Cerebellar nuclear complex (tissue), 1 donor: ENCODE measurements at places on chromosomes 11 and 22.

DNA sequence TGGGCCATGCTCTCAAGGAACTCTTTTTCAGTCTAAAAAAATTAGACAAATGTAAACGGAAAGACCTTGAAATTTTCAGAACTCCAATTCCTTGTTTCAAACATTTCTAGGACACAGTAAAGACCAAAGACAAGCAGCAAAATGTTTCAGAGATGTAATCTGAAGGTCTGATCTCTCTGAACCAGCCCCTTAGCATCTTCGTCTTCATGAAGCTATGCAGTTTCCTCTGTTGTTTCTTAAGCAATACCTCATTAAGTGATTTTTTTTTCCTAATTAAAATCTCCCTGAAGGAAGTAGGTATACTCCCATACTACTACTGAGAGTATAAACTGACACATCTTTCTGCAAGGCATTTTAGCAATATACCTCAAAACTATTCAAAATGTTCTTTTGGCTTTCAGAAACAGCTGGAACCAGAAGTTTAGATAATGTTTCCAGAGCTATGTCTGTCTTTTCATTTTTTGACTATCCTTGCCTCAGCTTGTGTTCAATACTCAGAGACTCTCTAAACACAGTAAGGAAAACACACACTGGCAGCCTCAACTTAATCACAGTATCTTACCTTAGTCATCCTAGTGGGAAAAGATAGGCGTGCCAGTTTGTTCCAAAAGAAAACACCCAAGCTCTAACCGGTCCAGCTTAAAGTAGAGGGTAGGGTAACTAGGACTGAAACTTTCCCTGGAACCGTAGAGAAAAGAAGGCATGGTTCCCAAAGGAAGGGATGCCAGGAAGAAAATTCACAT lies 25.1 kb downstream of the SBF2 start:
- DNase-seq = no peak

DNA sequence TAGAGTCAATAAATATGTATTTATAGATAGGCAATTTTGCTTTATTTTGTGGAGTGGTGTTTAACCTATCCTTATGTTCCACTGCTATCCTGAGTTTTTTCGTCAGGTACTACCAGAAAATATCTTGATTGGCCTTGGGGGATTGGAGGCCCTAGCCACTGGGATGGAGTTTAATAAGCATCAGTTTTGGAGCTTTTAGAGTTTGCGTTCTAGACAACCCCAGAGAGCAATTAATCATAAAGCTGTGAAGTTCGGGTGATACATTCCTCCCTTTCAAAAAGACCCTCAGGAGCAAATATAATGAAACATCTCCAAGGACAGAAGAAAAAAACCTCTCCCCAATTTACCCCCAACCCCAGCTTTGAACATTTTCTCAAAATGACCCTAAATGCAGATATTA lies at the start of gene OR5A1:
OR5A1 (plus strand) TSS at position 301 of the 400 bp plus-strand sequence. CDS start 6,700 bp downstream, outside the sequence.
- no peak for DNase-seq

- DNase-seq = no peak
Measured at GRCh38 chr22:28670756-28671155, 8.9 kb downstream of the TTC28 start.

GRCh38 chr11:130403271-130403804 lies 25.1 kb downstream of the ADAMTS8 start:
- DNase-seq = no peak

DNA sequence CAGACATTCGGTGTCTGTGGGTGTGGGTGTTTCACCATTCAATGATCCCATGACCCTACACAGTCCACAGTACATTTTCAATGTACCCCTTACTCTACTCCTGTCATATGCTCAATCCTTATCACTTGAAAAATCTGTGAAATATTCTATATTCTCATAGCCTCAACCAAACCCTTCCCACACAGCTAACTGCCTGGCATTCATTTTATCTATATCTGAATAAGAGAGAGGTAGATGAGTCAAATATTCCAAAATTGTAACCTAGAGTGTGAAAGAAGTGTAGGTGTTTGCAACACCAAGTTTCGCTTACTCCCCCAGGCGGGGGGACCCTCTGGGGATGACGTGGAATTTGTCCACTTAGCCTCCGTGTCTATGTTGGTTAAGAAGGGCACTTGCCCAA lies 354.8 kb downstream of the ETS1 start:
- no peak for DNase-seq

DNA sequence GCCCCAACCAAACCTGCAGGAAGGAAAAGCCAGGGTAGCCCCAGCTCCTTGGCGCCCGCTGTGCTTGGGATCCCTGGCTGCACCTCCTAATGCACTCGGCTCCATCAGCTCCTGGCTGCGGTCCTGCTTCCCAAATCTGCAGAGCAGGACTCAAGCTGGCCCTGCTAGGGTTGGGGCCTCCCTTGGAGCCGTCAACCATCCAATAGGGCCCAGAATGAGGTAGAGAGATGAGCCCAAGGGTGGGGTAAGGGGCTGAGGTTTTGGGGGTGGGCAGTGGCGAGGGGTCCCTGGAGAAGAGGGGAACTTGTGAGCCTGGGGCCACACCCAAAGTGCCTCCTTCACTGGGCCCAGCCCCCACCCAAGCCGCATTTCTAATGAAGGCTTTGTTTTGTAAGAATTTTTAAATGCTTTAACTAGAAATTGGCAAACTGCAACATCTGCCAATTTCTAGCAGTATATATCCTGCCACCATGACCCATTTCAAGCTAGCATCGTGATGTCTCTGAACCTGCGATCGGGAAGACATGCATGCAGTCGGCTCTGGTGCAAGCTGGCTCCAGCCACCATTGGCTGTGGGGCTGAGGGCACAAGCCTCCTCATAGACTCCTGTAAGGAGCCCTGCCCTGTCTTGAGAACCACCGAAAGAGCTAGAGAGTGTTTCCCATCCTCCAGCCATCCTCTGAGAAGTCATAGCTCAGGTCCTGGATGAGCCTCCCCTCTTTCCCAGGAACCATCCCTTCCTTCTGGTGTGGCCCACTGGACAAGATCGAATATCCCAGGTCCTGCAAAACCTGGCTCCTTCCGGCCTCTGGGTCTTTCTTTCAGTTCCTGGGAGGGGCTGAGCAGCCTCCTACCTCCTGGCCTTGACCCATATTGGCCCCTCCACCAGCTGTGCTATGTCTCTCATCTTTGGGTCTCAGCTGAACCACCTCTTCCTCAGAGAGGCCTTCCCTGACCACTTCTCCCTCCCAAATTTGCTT lies 15.5 kb downstream of the C1QTNF6 start:
- DNase-seq = no peak

- no peak for DNase-seq
Measured at GRCh38 chr11:50186146-50186545, 153.5 kb downstream of the OR4C45 start.

GRCh38 chr11:44017443-44018126 lies 30.2 kb upstream of the ACCSL start:
- no peak for DNase-seq

GRCh38 chr11:61437496-61437895 lies 7.6 kb downstream of the SDHAF2 start:
- no peak for DNase-seq

- no peak for DNase-seq
Measured at GRCh38 chr22:24514241-24515026, 19.3 kb downstream of the UPB1 start.

DNA sequence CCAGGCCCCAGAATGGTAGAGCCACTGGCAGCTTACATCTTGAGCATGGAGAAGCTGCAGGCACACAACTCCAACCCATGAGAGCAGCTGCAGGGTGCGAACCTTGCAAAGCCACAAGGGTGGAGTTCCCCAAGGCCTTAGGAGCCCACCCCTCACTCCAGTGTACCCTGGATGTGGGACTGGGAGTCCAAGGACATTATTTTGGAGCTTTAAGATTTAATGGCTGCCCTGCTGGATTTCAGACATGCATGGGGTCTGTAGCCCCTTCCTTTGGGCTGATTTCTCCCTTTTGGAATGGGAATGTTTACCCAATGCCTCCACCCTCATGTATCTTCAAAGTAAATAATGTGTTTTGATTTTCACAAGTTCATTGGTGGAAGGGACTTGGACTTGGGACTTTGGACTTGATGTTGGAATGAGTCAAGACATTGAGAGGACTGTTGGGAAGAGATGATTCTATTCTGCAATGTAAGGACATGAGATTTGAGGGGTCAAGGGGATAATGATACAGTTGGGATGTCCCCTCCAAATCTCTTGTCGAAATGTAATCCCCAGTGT lies 1.1 kb upstream of the KRTAP5-7 start:
- DNase-seq = no peak

DNA sequence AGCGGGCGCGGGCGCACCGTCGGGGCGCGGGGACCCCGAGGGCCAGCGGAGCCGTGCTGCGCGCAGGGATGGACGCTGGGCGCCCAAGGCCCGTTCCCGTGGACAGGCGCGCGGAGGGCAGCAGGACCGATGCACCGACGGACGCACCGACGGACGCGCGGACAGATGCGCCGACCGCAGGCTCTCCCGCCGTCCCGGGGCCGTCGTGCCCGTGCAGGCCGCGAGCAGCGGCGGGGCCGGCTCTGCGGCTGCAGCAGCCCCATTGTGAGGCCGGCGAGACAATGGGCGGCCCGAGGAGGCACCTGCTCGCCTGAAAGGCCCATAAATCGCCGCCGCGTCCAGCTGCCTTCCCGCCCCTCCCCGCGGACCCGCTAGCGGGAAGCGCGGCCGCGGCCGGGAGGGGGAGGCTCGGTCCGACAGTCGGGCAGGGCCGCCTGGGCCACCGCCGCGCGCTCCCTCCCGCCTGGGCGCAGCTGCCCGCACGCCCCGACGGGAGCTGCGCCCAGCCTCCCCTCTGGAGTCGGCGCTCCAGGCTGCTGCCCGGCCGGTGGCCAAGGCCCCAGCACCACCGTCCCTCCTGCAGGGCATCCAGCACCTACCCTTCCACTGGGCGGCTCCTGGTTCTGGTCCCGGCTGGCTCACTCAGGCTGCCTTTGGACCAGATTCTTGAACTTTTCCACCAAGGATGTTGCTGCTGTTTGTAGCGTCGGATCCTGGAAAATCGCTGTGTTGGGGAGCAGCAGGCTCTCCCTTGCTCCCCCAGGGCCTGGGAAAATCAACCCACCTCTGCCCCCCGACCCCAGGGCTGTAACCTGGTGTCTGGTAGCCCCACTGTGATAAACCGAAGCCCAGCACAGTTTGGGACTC lies 15.8 kb downstream of the CDKN1C start:
- DNase-seq = no peak

- DNase-seq = no peak
Measured at GRCh38 chr11:131218542-131218941, 151.9 kb upstream of the NTM start.
